Type B pancreatic cell (in vitro differentiated cells): ENCODE measurements at places on chromosomes 3 and 15. TPM values are rescaled to one million over a fixed set of nuclear protein-coding genes. Genes with fewer than 3 reads are reported as not detected.

POLQ gene
- 6.2 and 12.2 TPM in 2 replicates for total RNA-seq

- no peak overlapping the region for H3K4me3 ChIP-seq
- no peaks in the 10 kb centered on the region for H3K36me3 ChIP-seq
Observed at GRCh38 chr15:57677204-57677603, 29.3 kb upstream of the POLR2M start.

GRCh38 chr3:55923207-55923606, 436.1 kb upstream of the WNT5A start:
- no peak for DNase-seq
- no peak overlapping the region for H3K4me3 ChIP-seq
- no peaks in the 10 kb centered on the region for H3K36me3 ChIP-seq
- no peak overlapping the region for H3K27ac ChIP-seq
- no peaks in the 10 kb centered on the region for H3K27me3 ChIP-seq

ANKUB1 gene
- 0.82 TPM in 1 of 2 replicates, not detected in the other for total RNA-seq

ANO10 gene
- total RNA-seq = 32.5 and 40.3 TPM in 2 replicates

GRCh38 chr3:150740733-150741496, 22.1 kb downstream of the SIAH2 start:
- DNase-seq = no peak
- no peak overlapping the region for H3K27ac ChIP-seq
- H3K36me3 ChIP-seq = peaks cover 16% of the 10 kb centered on the region
- H3K4me3 ChIP-seq = no peak overlapping the region
- H3K4me1 ChIP-seq = peaks cover 23% of the 10 kb centered on the region
- no peaks in the 10 kb centered on the region for H3K27me3 ChIP-seq
